ENCODE measurements at places on chromosomes 7 and 10. TPM values are rescaled to one million over a fixed set of nuclear protein-coding genes. Genes with fewer than 3 reads are reported as not detected.

Gene CAMK2B
- 4.4 TPM for polyA plus RNA-seq

DNA sequence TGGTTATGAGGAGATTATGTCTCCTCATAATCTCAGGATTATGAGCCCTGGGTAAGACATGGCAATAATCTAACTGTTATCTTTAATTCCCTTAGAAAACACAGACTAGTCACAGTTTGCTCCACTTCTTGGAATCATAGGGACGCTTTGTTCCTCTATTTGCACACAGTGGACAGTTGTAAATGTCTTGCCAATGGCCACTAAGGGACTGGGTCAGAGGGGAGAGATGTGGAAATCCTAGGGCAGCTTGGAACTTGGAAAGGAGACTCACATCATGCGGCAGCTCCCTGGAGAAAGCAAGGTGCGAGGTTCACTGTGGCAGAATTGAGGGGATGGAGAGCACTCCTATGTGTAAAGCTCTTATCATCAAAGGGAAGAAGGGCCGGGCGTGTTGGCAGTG, 266.1 kb downstream of the PRPF18 start:
- H3K4me1 ChIP-seq: no peaks in the 10 kb centered on the region
- H3K27me3 ChIP-seq: no peaks in the 10 kb centered on the region
- DNase-seq: no peak
- no peaks in the 10 kb centered on the region for H3K36me3 ChIP-seq

DNA sequence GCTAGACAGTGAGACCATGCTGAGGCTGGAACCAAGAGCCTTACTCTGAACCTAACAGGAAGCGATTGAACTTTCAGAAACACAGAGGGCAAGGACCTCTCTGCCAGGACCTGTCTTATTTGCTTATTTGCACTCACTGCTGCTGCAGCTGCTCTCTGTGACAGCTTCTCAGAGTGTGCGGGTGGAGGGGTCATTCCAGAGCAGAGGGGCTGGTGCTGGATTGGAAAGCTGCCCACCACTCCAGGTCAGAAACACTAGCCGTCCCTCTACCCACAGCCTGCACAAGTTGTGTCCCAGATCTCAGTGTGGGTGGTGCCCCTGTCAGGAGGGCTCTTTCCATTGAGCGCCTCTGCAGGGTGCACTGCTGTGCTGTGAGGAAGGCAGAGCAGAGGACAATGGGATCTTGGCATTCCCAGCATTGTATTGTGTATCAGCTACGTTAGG, 126.2 kb downstream of the CCNY start:
- no peaks in the 10 kb centered on the region for H3K36me3 ChIP-seq
- H3K27ac ChIP-seq: no peak overlapping the region
- no peak overlapping the region for H3K4me3 ChIP-seq
- H3K4me1 ChIP-seq: peaks cover 9% of the 10 kb centered on the region
- no peak for DNase-seq
- no peaks in the 10 kb centered on the region for H3K27me3 ChIP-seq

DNA sequence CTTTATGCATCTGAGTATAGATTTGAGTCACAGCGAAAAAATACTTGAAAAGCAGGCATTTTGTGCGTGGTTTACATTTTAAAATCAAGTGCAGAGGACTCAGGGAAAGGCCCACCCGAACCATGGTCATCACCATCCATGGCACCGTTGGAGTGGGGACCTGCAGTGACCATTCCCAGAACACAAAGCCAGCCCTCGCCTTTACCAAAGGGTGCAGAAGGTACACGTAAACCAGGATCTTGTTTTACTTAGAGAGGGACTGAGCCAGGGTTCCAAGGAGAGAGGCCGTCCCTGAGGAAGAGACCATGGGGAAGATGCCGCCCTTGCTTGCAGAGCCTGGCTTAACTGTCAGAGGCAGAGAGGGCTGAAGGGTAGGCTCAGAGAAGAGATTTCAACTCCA, 12.0 kb upstream of the CNPY1 start:
- no peak overlapping the region for H3K4me3 ChIP-seq
- peaks cover 7% of the 10 kb centered on the region for H3K27me3 ChIP-seq
- no peaks in the 10 kb centered on the region for H3K4me1 ChIP-seq
- H3K27ac ChIP-seq: no peak overlapping the region
- no peaks in the 10 kb centered on the region for H3K36me3 ChIP-seq

- H3K27ac ChIP-seq: no peak overlapping the region
- H3K27me3 ChIP-seq: no peaks in the 10 kb centered on the region
- no peaks in the 10 kb centered on the region for H3K36me3 ChIP-seq
- H3K4me3 ChIP-seq: no peak overlapping the region
- H3K4me1 ChIP-seq: no peaks in the 10 kb centered on the region
Observed at GRCh38 chr7:3239291-3239691, 61.8 kb upstream of the SDK1 start.

Measured in large intestine (tissue), 12 donors.